Uterus (tissue), 4 donors: ENCODE measurements at places on chromosomes 4 and X. TPM values are rescaled to one million over a fixed set of nuclear protein-coding genes. Genes with fewer than 3 reads are reported as not detected.

DNA sequence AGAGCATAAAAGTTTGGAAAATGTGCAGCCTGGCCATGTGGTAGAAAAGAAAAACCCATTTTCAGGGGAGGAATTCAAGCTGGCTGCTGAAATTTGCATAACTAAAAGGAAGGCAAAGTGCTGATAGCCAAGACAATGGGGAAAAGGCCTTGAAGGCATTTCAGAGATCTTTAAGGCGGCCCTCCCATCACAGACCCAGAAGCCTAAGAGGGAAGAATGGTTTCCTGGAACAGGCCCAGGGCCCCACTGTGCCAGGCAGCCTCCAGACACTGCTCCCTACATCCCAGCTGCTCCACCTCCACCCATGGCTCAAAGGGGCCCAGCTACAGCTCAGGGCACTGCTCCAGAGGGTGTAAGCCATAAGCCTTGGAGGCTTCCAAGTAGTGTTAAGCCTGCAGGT is 158.0 kb upstream of the PRDX4 start:
- no peak for DNase-seq

The PCYT1B gene
- not detected for total RNA-seq

GRCh38 chrX:131988236-131988635 is 34.9 kb upstream of the STK26 start:
- DNase-seq, result no peak

DNA sequence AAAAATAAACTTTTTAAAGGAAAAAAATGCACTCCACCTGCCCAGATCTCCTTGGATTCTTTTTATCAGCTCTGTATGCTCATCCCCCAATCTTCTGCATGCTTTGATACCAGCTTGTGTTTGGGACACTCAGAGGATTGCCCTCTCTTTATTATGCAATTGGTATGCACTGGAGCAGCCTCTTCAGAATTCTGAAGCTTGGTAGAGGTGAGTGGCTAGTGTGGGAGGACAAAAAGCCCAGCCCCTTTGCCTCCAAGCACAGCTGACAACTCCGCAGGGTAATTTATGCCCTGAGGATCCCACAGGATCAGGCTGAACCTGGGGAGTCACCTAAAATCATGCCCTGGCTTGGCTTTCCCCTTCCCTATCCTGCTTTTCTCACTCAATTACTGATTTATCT is 16.7 kb downstream of the IL21 start:
- no peak for DNase-seq

DNA sequence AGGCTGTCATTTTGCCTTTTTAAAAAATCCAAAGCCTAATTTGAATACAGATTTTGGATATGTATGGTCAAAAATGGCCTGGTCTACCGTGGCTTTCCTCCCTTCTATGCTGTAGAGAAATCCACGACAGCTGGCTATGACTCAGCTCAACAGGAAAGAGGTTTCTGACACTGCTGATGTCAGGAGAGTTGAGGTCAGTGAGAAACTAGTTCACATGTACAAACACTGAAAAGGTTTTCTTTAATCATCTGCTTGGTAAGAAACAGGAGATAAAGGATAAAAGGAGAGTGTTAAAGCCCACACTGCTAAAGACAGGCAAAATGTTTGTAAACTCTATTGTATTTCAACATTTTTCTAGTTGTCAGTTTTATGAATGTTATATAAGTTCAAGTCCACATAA is 113.9 kb downstream of the NYX start:
- peak; percentile 31 for DNase-seq

The ARMCX4 gene
- total RNA-seq, result 34.4 TPM

The TCP11X1 gene
- total RNA-seq, result not detected
